BJ (cell line): ENCODE measurements at places on chromosomes 7 and 10. TPM values are rescaled to one million over a fixed set of nuclear protein-coding genes. Genes with fewer than 3 reads are reported as not detected.

GRCh38 chr10:125332548-125333208, 172.3 kb upstream of the CTBP2 start:
- no peak for DNase-seq

- DNase-seq, result no peak
These were observed 116.4 kb upstream of the SEM1 start for GRCh38 chr7:96826089-96826488.

Gene TMEM236
- 0.02 and 0.04 TPM in 2 replicates for polyA plus RNA-seq

DNA sequence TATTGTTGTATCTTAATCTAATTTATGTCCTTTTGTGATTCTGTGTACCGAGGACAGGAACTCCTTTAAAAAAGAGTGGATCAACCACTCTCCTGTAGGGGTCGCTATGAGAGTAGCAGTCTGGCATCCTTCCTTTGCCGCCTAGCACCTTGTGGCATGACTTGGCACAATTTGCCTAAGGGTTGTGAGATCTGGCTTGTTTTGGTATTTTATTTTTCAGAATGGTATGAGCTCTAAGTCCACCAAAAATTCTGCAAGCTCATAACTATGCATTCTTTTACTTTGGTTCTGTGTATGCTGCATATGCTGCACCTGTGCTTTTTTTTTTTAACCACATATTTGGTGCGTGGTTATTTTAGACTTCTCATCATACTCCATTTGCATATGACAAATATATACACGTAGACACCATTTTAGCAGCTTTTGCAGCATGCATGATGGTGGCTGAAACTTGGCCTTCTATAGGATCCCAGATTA, 112.8 kb downstream of the CDK14 start:
- no peak for DNase-seq

DNA sequence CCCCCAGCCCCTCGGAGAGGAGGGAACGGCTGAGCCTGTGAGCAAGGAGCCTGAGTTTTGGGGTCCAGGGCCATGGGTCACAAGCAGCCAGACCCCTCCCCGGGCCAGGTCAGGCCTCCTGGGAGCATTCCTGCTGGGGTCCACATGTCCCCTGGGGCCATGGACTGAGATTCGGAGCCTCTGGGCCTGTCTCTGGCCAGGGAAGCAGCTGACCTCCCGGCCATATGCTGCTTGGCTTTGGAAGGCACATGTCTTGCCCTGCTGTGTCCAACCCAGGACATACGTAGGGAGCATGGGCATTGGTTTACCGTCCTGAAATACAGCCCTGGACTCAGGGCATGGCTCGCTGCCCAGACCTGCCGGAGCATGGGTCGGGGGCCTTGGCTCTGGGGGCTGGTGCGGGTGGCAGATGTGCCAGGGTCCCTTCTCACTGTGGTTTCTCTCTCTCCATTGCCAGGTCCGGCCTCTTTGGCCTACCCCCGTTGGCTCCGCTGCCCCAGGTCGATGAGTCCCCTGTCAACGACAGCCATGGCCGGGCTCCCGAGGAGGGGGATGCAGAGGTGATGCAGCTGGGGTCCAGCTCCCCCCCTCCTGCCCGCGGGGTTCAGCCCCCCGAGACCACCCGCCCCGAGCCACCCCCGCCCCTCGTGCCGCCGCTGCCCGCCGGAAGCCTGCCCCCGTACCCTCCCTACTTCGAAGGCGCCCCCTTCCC, 7.3 kb downstream of the PWWP2B start:
- no peak for DNase-seq

GRCh38 chr7:97317575-97317974, 200.1 kb downstream of the SDHAF3 start:
- no peak for DNase-seq

DNA sequence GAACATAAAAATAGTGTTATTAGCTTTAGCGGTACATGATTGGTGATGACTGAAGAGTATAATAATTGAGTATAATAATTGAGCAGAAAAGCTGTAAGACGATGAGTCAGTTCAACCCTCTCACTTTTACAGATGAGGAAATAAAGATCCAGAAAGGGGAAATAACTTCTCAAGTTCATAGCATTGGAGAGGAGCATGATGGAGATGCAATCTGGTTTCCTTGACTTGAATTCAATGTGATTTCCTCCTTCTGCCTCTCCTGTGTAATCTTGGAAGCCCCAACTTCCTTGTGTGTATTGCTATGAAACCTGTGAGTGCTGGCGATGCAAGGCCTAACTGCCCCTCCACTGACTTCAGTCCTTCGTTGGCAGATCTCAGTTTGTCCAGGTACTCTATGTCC, 265.1 kb downstream of the LRMDA start:
- DNase-seq, result no peak
